ENCODE measurements at places on chromosomes 7 and 10.

DNA sequence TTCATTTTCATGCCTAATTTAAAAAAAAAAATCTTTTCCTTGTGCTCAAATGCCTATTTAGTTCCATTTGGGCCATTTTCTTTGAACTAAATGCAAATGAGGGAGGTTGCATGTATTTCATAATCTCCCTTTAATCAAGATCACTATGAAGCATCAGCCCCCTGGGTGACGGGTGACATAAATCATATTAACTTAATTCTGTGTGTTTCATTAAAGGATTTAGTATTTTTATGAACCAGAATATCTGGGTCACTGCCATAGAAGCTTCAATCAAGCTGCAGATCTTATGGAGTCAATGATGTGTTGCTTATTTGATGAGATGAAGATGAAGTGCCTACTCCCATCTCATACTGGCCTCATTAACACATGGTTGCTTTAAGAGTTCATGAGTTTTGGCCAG, 301.9 kb upstream of the PRKCQ start:
- no peak for DNase-seq

GRCh38 chr10:81978238-81978637, 103.2 kb downstream of the NRG3 start:
- DNase-seq, result no peak

DNA sequence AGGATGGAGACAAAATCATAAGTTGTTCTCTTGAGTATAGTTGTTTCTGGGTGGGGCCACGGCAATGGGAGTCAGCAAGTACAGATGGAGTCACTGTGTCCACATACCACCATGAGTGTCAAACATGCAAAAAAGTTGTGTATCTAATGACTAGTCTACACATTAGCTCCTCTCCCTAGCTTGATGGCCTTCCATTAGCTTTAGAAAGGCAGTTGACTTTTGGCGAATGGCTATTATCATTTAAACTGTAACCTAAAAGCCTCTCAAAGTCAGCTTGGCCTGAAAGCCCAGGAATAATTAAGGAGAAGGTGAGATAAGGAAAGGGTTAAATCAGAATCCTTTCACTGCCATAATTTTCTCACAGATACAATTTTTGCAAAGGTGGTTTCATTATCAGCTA, 95.5 kb upstream of the MEOX2 start:
- DNase-seq, result no peak

GRCh38 chr7:70484255-70484654, 647.7 kb upstream of the GALNT17 start:
- no peak for DNase-seq

- peak; percentile 47 for DNase-seq
These were observed 12.8 kb downstream of the ZMIZ2 start for GRCh38 chr7:44761207-44762161.

DNA sequence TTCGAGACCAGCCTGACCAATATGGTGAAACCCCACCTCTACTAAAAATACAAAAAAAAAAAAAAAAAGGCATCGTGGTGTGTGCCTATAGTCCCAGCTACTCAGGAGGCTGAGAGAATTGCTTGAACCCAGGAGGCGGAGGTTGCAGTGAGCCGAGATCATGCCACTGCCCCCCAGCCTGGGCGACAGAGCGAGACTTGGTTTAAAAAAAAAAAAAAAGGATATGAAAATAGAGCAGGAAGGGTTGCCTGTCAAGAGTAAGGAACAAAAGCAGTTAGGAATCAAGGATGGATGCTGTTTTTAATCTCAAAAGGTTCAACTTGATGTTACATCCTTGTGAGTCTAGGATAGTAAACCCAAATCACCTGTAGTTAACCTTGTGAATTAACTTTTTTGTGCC, 11.8 kb upstream of the ASCC1 start:
- no peak for DNase-seq

- DNase-seq, result no peak
These were observed 976 bp downstream of the NAT16 start for GRCh38 chr7:101179117-101179516.

- DNase-seq, result no peak
These were observed 2.6 kb downstream of the GJD4 start for GRCh38 chr10:35607475-35608327.

Measured in tibial nerve (tissue), 4 donors.